NCI-H187 (cell line): ENCODE measurements at places on chromosomes 6 and 20.

DNA sequence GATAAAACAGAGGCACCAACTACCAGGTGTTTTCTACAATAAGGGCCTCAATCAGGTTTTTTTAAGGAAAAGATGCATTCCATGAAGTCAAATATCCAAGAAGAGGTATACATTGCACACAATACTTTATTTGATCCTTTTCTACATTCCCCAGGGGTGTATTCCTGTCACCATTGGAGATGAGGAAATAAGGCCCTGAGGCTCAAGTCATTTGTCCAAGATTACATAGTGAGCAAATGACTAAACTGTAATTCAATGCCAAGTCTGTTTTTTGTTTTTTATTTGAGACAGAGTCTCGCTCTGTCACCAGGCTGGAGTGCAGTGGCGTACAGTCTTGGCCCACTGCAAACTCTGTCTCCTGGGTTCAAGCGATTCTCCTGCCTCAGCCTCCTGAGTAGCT lies 69.2 kb upstream of the CDYL start:
- DNase-seq = no peak

DNA sequence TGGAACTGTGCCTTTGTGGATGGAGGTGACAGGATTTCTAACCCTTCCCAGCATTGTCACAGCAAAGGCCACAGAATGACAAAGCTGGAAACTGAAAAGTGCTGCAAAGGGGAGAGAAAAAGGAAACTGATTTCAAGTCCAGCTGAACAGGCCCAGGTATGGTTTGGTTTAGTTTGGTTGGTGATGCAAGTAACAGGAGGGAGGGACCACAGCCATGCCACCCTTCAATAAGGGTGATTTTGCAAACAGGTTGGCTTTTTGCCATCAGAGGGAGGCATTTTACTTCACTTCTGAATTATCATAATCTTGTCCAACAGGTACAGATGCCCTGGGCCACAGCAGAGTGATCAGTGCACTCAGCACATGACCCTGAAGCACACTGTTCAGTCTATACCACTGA lies 6.6 kb downstream of the FITM2 start:
- DNase-seq = no peak

DNA sequence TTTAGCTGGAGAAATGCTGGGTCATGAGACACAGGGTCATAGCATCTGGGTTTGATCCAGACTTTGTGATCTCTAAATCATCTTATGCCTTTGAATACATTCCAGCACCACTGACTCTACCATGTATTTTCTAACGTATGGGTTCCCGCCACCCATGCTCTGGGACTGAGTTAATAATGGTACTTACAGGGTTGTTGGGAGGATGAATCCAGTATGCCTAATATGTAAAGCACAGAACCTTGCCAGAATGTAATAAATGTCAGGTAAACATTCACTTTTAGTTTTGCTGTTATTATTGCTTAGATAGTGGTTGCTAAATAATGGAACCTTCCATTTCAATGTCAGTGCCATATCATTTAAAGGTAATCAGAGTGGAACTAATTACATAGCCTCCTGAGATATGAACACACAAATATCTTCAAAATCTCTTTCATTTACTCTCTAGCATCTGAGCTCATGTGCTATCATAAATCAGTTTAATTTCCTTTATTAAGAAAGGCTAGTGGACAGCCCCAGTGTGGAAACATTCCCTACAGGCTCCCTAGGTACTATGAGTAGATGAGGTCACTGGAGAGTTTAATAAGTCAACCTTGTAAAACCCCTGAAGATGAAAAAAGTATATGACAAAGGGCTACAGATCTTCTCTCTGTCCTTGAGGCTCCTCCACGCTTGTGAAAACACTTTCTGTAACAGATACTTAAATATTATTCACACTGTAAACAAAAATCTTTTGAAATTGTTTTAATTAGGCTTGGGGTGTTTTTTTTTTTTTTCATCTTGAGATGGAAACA lies 226.6 kb downstream of the ALDH8A1 start:
- no peak for DNase-seq

DNA sequence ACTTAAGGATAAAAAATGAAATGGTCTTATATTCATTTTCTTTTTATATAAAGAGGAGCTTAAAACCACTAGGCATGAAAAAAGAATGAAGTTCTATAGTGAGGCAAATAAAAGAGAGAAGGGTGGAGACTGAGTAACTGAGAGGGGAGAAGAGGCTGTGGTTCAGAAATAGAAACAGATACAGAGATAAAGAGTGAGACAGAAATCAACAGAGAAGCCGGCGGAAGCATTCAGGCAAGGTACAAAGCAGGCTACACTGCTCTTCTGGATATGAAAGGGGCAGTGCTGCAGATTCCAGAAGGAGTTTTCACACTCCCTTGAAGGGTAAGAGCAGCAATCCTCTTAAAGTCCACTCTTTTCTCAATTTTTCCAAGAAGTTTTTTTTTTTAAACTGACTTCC lies 29.9 kb downstream of the NFATC2 start:
- no peak for DNase-seq

DNA sequence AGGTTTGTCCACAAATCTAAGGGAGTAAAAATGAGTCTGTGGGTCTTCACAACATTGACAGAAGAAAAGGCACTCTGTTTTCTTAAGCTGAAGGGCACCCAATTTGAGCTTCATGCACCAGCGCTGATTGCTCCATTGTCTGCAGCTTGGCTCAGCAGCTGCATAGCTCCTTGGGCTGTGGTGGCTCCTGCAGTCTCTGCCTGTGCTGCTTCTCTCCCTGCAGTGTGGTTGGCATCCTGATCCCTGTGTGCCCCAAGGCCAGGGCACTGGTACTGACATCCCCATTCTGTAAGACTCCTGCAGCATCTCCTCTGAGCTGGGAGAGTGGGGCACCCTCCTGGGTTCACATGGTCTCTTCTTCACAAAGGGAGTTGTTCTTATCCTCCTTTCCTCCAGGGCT lies 83.2 kb upstream of the B3GAT2 start:
- no peak for DNase-seq

DNA sequence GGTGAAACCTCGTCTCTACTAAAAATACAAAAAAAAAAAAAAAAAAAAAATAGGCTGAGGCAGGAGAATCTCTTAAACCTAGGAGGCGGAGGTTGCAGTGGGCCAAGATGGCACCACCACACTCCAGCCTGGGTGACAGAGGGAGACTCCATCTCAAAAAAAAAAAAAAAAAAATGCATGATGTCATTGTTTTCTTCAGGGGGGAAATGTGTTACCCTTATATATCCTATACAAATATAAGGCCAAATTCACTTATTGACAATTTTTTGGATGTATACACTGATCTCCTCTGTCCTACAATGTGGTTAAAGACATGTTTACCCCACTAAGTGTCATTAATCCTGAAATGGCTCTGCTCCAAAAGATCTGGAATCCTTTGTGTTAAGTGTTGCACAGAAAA lies 73.1 kb downstream of the TPBG start:
- no peak for DNase-seq

DNA sequence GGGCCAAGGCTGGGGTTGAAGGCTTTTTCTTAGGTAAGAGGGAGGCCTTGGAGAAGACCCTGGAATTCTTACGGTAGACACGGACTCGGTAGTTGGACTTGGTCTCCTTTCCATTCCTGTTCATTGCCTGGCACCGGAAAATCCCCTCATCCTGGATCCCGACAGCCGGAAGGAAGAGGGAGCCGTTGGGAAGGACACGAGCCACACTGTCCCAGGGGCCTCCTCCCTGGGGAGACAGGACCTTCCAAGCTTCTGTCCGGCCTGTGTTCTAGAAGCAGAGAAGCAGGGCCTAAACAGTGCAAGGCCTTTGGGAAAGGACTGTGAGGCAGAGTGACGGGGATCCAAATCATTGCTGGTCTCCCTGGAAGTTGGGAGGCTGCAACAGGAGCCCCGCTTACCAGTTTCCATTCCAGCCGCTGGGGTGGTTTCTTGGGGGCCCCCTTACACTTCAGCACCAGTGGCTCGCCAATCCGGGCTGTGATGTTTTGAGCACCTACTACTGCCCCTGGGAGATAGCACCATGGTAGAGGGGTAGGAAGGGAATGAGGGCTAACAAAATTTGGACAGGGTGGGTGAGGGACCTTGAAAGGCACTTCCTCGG lies 470 bp downstream of the AGER start:
- DNase-seq = no peak

- DNase-seq = peak; percentile 1
Measured at GRCh38 chr6:23446469-23446967, 679.5 kb upstream of the NRSN1 start.

DNA sequence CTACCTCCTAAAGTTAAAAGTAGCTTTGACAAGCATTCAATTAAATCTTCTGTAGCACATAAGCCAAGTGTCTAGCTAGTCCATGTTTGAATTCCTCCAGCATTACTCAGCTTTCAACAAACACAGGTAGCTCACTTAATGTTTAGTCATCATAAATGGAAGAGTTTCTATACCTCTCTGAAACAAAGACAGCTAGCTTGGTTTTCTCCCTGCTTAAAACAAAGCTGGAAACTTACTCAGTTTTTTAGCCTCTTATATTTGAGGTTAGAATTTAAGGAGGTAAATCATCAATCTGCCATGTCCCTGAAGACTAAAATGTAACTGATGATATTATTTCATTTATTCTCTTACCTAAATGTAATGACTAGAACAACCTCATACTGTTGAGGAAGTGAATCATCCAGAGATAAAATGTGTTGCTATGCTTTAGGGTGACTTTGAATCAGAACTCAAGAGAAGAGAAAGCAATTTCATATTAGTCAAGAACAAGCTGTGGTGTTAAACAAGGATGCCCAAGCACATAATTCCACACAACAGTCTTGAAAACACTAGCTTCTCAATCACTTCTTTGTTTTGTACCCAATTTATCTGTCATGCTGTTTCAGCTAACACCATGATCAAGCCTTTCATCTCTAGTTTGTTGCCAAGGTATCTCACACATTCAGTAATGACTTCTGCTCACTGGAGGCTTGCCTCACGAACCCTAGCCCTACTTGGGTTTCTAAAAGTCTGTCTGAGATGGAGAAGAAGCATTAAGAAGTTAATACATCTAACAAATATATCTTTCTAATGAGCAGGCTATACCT lies 251.9 kb downstream of the EPM2A start:
- no peak for DNase-seq

DNA sequence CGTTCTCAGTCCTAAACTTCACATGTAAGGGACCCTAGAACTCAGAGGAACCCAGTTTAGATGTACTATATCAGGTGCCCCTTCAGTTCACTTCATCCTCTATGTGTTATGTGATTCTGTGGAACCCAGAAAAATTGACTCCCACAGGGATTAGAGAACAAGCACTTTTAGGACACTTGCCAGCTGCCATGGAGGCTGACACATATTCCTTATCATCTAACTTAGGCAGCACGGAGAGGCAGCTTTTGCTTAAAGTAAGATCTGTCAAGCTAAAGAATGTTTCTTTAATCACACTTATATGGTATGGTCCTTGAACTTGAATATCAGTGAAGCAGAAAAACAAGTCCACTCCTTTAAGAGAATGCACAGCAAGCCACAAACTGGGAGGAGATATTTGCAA lies 701.5 kb upstream of the ID4 start:
- no peak for DNase-seq

GRCh38 chr6:148054219-148054618 lies 288.4 kb upstream of the SASH1 start:
- no peak for DNase-seq

- DNase-seq = no peak
Measured at GRCh38 chr20:20084296-20084752, 32.0 kb downstream of the CFAP61 start.

- DNase-seq = no peak
Measured at GRCh38 chr6:46734867-46735719, at the start of gene PLA2G7. PLA2G7 (minus strand) TSS chr6:46735375; CDS start chr6:46722891, 12,484 bp downstream.

DNA sequence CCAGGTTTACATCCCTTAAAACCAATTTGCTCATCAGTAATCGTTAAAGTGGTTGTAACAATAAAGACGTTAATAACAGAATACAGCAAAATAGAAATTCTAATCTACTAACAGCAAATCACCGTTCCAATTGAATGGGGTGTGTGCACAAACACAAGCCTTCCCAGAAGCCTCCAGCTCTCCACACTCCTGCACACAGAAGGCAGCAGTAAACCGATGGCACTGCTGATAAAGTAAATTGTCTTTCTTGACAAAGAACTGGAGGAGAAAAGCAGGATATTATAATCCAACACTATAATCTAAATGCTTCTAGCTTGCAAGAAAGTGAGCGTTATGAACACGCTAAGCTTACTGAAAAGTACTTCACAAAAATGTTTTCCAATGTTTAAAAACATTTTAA lies 7.0 kb downstream of the ZNF217 start:
- no peak for DNase-seq

GRCh38 chr20:23566199-23566932 lies 1.9 kb downstream of the CST9L start:
- no peak for DNase-seq

DNA sequence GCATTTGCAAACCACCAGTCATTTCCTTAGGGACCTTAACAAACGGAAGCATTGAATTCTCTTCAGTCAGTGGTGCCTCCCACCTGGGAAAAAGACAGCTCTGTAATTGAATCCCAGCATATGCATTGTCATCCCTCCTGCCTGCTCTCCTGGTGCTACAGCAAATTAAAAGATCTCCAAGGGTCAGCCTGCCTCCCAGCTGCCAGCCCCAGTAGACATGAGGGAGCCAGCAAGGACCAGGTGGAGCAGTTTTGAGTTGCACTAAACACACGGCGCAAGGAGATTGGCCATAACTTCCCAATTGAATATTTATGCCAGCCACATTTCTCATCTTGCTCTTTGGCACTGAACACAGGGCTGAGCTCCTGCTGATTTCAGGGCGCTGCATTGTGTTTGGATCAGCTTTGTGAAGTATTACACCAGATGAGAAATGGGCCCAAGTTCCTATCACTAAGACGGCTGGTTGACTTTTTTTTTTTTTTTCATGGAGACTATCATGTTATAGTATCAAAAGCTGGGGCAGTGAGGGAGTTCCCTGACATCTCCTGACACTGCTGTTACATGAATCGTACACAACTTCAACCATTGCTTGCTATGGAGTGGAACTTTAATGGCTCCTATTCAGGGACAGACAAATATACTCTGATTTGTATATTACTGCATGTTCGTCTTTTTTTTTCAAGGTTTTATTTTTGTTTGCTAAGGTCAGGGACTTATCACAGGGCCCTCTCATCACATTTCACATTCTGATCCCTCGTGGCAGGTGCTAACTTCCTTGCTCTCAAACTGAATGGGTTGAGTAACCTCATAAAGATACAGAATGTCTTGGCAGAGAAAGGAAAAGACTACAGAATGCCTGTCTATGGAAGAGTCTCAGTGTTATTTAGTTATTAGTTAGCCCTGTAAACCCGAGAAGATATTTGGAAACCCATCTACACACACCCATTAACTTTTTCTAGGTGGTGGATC lies 191.1 kb downstream of the EYA4 start:
- DNase-seq = peak; percentile 76

DNA sequence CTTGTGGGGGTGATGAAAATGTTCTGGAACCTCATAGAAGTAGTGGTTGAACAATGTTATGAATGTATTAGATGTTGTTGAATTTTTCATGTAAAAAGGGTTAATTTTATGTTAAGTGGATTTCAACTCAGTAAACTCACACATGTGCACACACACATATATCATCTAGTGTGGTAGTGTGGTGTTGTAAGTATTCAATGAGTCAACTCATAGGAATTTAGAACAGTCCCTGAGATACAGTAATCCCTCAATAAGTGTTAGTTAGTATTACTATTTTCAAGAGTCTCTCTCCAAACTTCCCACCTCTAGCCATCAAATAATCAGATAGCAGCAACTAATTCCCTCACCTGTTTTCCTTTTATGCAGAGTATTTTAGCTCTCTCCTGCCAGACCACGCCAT lies 563.1 kb upstream of the JARID2 start:
- DNase-seq = no peak

GRCh38 chr6:129525055-129525454 lies 184.9 kb downstream of the ARHGAP18 start:
- DNase-seq = no peak

- no peak for DNase-seq
Measured at GRCh38 chr6:167349631-167350274, 24.9 kb downstream of the TTLL2 start.

- DNase-seq = no peak
Measured at GRCh38 chr6:77030929-77031674, 432.2 kb downstream of the HTR1B start.
